ENCODE measurements at places on chromosomes 4 and X.

- no peak for DNase-seq
Measured at GRCh38 chrX:31497086-31497485, 425.2 kb upstream of the FTHL17 start.

- DNase-seq, result no peak
Measured at GRCh38 chrX:22012931-22013330, 19.2 kb upstream of the PHEX start.

GRCh38 chr4:19005211-19005610 lies 983.7 kb upstream of the LCORL start:
- no peak for DNase-seq

DNA sequence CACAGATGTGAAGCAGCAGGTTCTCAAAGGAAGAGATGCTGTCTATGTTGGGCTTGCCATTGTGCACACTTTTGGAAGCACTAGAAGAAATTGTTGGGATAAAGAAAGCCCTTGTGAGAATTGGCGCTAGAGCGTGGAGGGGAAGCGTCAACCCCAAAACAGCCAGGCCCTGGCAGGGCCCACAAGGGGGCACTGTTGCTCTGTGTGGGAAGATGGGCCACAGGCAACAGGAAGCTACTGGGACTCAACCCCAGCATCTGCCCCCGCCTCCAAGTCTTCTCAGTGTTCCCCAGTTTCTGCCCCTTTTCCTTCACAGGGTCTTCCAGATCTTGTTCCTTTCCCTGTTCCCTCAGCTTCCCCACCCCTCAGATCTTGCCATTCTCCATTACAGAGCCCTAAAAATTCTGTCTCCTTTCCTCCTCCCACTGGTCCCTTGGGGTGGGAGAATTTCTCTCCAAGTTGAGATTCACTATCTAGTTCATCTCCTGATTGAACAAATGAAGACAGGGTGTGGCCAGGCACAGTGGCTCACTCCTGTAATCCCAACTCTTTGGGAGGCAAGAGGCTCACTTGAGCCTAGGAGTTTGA lies 85.5 kb downstream of the STARD8 start:
- peak; percentile 10 for DNase-seq

- no peak for DNase-seq
Measured at GRCh38 chrX:38982370-38982769, 181.1 kb downstream of the MID1IP1 start.

DNA sequence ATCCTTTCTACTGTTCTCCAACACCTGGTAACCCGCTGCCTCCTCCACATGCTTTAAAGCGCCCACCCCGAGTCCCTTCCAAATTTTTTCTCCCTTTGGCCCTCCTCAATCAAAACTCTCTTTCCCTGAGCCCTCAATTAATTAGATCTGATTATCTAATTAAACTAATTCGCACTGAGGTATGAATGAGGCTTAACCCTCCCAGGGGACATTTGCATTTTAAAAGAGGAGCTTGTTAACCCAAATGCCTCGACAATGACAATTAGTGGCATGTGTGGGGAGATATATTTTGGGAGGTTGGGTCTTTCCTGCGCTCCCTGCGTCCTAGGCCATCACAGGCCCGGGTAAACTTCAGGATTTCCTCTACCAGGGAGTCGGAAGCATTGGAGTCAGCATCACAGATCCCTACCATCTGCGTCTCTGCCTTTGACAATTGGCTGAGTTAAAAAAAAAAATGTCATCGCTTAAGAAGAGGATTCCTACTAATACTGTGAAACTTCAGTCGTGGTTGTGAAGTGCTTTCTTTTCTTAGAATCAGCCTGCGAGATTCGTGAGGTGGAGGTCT lies 50.6 kb downstream of the TENM3 start:
- DNase-seq, result no peak

DNA sequence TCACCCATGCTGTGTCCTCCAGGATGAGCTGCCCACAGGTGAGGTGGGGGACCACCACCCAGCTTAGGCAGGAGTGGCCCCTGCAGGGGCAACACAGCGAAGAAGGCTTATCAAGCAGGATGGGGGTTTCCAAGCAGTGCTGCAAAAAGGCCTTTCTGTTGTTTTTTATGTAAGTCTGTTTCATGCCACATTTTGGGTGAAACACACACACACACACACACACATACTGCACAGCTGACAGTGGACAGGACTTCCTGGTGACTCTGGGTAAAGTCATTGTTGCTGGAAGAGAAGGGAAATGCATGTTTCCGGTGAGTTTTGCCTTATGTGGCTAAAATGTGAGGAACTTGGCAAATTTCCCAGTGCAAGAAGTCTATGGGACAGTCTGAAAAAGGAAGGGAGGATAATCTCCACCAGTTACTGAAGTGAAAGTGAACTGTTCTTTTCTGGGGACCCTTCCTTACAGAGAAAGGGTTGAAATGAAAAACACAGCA lies 119.2 kb downstream of the IRF2 start:
- DNase-seq, result peak; percentile 67

GRCh38 chr4:148203056-148203898 lies 238.9 kb downstream of the NR3C2 start:
- DNase-seq, result no peak

DNA sequence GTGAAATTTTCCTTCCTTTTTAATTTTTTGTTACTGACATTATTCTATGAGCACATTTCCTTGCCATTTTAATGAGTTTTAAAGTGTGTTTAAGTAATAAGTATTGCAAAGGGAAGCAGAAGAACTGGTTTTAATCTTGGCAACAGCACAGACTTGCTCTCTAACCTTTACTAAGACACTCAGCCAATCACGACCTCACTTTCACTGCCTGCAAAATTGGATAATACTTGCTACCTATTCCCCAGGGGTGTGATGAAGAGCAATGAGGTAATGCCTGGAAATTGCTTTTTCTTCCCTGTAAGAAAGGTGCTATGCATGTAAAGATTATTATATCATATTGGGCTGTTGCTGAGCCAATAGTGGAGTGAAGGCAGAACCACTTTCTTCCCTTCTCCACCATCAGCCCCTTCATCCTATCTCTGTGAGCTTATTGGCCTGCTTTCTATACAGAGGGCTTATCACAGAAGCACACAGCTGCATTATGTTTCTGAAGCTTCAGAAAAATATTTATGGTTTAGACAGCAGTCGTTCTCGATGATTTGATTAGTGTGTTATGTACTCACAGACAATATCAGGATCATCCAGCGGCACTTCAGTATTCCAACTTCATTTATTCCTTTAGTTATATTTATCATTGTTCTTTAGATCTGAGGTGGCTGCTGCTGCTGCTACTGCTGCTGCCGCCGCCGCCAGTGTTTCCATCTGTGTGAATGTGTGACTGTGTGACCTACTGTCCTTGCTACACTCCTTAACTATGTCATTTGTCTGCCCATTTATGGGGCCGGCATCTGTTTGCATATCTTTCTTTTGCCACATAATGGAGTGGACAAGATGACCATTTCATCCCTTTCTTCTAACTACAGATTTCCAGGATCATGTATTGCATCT lies 255.1 kb downstream of the C4orf33 start:
- no peak for DNase-seq

- DNase-seq, result no peak
Measured at GRCh38 chrX:46200413-46200812, 344.8 kb downstream of the ZNF674 start.

GRCh38 chrX:2500091-2500802 lies 529 bp downstream of the DHRSX start:
- DNase-seq, result no peak

- no peak for DNase-seq
Measured at GRCh38 chr4:7753931-7754465, 185.7 kb downstream of the AFAP1 start.

GRCh38 chr4:182643801-182644682 lies 273.1 kb downstream of the DCTD start:
- DNase-seq, result no peak

DNA sequence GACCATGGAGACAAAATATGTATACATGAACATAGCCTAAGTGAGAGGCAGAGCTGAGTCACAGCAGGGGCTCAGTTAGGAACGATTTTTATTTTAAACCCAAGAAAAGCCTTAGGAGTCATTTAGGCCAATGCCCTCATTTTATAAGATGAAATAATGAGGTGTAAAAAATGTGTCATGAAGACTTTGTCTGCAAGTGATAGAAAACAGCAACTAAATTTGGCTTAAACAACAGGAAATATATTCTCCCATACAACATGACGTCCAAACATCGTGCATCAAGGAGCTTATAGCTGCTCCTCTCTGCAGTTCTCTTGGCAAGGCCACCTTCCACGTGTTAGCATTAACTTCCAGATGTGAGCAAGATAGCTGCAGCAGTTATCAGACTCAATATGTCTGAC lies 16.8 kb downstream of the SCFD2 start:
- DNase-seq, result no peak

GRCh38 chr4:107391630-107392028 lies 328.4 kb downstream of the PAPSS1 start:
- no peak for DNase-seq

GRCh38 chrX:150329868-150330267 lies 33.2 kb upstream of the MAMLD1 start:
- DNase-seq, result no peak
